ENCODE measurements at places on chromosomes 1 and 21.

- peak; percentile 17 for DNase-seq
Observed at GRCh38 chr1:225877580-225877979, 4.6 kb downstream of the TMEM63A start.

- peak; percentile 69 for DNase-seq
Observed at GRCh38 chr1:67713057-67713846, 28.3 kb downstream of the GADD45A start.

DNA sequence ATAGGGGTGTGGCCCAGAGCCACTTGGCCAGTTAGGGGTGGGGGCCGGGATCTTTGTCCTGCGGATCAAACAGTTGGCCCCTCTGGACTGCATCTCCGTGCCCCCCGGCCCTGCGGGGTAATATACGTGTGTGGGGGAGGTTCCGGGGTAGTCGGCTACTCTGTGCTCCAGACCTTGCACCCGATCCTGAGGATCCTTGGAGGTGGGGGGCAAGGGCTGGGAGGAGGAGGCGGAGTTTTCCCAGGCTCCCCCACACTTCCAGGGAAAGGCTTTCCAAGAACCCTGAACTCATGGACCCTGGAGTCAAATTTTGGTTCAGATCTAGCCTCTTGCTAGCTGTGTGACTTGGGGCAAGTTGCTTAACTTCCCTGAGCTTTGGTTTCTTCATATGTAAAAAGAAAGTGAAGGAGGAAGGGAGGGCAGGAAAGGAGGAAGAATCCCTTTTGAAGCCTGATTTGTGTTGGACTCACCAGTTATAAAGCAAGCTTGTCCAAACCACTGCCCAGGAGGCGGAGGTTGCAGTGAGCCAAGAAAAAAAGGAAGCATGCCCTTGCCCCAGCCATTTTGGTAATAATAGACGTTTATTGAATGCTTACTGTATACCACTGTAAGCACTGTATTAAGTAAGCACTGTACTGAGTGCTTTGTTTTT lies 686 bp downstream of the MIIP start:
- DNase-seq, result no peak

DNA sequence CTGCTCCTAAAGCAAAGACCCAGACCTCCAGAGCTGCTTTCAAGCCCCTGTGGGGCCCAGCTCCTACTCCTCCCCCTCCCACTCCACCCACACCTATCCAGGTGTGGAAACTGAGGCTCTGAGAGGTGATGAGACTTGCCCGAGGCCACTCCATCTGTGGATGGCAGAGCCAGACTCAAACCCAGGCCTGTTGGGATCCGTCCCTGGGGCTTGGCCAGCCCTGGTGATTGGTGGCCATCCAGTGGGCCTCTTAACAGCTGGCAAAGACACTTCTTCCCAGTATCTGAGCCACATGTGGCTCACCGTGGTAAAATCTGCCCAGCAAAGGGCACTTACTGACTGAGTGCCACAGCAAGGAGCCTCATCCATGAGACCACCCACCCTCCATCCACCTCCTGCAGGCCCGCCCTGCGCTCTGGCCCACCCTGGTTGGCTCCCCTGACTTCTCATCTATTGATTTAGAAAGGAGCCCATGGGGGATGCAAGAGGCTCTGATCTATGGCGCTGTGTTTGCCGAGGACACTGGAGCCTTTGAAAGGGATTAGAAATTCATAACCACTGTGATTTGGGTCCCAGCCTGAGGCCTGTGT lies 398.5 kb downstream of the PTPRU start:
- DNase-seq, result no peak

GRCh38 chr1:7256526-7256925 lies 471.3 kb downstream of the CAMTA1 start:
- no peak for DNase-seq

DNA sequence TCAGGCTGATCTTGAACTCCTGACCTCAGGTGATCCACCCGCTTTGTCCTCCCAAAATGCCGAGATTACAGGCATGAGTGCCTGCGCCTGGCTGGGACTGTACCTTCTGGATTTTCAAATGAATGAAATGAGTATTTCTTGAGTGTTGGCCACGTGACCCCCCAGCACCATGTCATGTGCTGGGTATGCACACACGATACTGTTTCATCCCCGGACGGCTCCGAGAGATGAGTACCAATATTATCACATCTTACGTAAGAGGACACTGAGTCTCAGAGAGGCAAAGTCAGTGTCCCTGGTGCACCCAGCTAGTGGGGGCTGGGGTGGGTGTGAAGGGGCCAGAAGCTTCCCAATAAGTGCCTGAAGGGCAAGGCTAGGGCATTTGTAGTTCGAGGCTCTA lies 780 bp upstream of the CROCC start:
- no peak for DNase-seq

DNA sequence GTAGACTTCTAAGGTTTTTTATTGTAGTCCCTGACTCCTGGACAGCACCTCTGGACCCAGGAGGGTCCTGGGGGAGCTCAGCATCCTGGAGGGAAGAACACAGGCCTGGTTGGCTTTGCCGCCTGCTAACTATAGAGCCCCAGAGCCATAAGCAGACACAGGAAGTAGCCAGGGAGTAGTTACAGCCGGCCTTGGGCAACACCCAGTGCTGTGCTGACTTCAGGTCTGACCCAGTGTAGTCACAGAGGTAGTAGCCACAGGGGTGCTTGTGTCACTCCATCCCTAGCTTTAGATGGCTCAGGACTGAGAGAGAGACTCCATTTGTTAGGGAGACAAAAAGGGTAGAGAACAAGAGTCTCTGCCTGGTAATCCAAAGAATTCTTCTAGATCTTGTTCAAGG lies 21.9 kb downstream of the MCOLN2 start:
- no peak for DNase-seq

GRCh38 chr1:161068306-161069234 lies 1.1 kb downstream of the ARHGAP30 start:
- DNase-seq, result no peak

GRCh38 chr1:219477861-219478260 lies 135.0 kb downstream of the ZC3H11B start:
- no peak for DNase-seq

- no peak for DNase-seq
Observed at GRCh38 chr1:175471039-175471800, 272.2 kb downstream of the TNR start.

- peak; percentile 94 for DNase-seq
Observed at GRCh38 chr1:156129687-156130577, 15.4 kb downstream of the LMNA start.

- peak; percentile 94 for DNase-seq
Observed at GRCh38 chr1:43522776-43523480, 7.8 kb upstream of the PTPRF start.

GRCh38 chr1:70504821-70505193 lies 93.7 kb downstream of the CTH start:
- peak; percentile 97 for DNase-seq

DNA sequence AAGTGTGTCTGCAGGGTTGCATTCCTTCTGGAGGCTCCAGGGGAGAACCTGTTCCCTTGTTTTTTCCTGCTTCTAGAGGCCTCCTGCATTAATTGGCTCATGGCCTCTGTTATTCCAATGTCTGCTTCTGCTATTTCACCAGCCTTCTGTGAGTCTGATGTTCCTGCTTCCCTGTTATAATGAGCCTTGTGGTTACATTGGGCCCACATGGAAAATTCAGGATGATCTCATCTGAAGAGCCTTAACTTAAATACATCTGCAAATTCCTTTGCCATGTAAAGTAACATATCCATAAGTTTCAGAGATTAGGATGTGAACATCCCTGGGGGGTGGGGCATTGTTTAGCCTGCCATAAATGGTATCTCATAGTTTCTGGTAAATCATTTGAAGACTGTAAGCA lies 181.1 kb downstream of the RWDD3 start:
- no peak for DNase-seq

DNA sequence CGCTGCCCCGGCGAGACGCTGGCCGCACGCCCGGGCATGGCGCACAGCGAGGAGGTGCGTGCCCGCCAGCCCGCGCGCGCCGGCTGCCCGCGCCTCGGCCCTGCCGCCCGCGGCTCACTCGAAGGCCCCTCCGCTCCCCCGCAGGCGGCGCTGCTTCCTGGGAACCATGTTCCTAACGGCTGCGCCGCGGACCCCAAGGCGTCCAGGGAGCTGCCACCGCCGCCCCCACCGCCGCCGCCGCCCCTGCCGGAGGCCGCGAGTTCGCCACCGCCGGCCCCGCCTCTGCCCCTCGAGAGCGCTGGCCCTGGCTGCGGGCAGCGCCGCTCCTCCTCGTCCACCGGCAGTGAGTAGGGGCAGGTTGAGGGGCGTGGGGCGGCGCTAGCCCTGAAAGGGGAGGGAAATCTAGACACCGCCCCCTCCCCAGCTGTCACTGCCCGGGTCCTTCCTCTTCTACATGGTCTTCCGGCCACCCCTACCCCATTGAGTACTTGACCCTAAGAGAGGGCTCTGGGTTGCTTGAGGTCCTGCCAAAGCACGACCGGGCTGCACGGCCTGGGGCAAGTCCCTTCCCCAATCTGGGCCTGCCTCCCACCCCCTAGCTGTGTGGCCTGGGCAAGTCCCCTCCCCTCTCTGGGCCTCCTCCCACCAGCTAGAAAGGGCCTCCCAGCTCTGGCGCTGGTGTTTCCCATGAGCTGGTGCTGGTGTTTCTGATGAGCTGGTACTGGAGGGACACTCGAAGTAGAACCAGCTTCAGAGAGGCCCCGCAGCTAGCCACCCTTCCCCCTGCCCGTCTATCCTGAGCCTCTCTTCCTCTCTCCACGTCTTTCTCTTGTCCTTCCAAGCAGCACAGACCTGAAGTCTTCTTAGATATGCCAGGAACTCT lies 17.0 kb downstream of the TNFRSF25 start:
- DNase-seq, result no peak

- no peak for DNase-seq
Observed at GRCh38 chr1:32362474-32363313, at the start of the genes FAM229A and TSSK3. Gene FAM229A (minus strand): TSS chr1:32362485. CDS start chr1:32362091, 394 bp downstream. Gene TSSK3 (plus strand): TSS chr1:32362539. CDS start chr1:32362702, 163 bp downstream.

DNA sequence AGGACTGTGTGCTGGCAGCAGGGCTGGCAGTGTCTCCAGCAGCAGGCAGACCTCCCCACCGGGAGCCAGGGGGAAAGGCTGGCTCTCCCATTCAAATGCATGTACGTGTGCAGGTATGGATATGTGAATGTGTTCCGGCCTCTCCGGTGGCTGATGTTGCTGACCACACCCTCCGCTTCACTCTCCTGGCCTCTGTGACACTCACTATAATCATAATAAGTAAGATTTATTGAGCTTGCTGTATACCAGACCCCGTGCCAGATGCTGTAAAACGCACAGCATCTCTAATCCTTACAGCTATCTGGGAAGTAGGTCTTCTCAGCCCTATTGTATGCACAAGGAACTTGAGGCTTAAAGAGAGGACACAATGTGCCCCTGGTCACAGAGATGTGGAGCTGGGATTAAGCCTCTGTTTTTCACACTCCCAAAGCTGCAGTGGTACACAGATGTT lies 20.5 kb upstream of the ARTN start:
- DNase-seq, result no peak

GRCh38 chr1:212386029-212386428 lies 28.7 kb downstream of the PACC1 start:
- no peak for DNase-seq
